CD4-positive, alpha-beta T cell (primary cell): ENCODE measurements at places on chromosomes 11 and 22.
A peak's percentile ranks its signal among the peaks of the same experiment; 100 is the strongest.

- DNase-seq, result no peak
Observed at GRCh38 chr11:1335264-1335810, 25.9 kb upstream of the TOLLIP start.

- DNase-seq, result no peak
Observed at GRCh38 chr11:11978098-11978637, 30.3 kb downstream of the DKK3 start.

GRCh38 chr22:19986011-19986409 is 30.6 kb downstream of the ARVCF start:
- DNase-seq, result no peak

GRCh38 chr11:2839395-2839943 is 46.1 kb downstream of the CDKN1C start:
- no peak for DNase-seq

GRCh38 chr11:61042961-61043540 is 59.2 kb upstream of the CD5 start:
- DNase-seq, result peak; percentile 86

GRCh38 chr11:110355011-110355744 is 58.8 kb upstream of the RDX start:
- no peak for DNase-seq

- peak; percentile 11 for DNase-seq
Observed at GRCh38 chr22:28855355-28856094, 27.8 kb upstream of the ZNRF3 start.

- DNase-seq, result no peak
Observed at GRCh38 chr11:61056571-61056970, 45.7 kb upstream of the CD5 start.

DNA sequence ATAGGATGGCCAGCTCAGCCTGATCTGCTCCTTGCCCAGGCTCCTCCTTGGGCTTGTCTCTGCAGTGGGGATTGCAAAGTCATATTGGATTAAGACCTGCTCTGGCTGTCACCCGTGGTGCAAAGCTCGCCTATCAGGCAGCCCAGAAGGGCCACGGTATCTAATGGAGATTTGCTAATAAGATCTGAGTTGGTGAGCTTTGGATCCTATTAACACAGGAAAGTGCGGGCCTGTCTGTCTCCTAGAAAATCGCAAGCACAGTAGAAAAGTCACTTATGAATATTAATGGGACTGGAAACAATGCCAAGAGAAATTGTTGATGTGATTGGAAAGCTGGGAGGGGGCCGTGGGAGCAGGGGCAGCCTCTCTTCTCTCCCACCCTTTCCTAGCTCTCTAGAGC is 72.8 kb downstream of the CHST1 start:
- DNase-seq, result no peak

DNA sequence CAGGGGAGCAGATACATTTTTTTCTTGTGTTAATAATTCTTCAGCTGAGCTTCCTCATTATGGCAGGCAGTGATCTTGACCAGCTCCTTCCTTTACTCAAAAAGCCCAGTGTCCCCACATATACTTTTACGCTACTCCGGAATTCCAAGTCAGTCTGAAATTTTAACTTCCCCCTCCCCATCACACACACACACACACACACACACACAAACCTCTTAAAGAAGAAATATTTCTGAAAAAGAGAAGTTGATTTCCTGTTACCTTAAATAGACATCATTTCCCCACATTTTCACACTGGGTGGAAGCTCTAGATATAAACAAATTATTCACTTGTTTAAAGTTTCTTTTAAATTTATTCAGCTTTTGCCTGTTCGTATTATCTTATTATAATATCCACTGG is 113.9 kb downstream of the DBX1 start:
- no peak for DNase-seq

DNA sequence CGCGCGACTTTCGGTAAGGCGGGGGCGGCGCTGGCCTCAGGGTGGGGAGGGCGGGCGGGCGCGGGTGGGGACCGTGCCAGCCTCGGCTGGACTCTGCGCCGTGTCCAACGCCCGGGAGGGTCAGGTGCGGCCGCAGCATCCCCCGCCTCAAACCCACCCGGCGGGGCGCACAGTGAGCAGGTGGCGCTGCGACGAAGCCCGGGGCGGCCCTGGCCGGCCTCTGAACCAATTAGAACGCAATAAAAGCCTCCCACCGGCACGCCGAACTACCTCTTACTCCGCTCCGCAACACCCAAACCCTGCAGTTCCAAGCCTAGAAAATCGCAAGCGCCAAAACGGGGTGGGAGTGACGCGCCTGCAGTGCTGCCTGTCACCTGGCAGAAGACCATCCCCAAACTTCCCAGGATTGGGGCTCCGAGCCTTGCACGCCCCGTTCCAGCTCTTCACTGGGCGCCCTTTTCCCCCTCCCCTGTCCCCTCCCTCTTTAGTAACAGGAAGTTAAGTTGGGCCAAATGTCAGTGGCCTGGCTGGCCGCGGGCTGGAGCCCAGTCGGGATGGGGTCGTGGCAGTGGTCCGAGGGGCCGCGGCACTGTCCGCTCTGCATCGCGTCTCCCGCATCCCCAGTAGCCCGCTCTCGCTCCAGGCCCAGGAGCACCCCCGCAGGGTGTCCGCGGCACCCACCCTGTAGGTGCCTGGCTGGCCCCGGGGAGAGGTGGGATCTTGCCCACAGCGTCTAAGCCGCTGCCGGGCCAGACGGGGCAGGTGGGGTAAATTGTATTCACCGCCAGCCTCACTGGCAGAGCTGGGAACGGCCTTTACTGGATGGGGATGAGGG is 541 bp downstream of the MICAL2 start:
- no peak for DNase-seq

GRCh38 chr11:9351321-9351881 is 33.1 kb upstream of the IPO7 start:
- DNase-seq, result no peak

- DNase-seq, result no peak
Observed at GRCh38 chr11:126134461-126135155, 71.9 kb upstream of the CDON start.

DNA sequence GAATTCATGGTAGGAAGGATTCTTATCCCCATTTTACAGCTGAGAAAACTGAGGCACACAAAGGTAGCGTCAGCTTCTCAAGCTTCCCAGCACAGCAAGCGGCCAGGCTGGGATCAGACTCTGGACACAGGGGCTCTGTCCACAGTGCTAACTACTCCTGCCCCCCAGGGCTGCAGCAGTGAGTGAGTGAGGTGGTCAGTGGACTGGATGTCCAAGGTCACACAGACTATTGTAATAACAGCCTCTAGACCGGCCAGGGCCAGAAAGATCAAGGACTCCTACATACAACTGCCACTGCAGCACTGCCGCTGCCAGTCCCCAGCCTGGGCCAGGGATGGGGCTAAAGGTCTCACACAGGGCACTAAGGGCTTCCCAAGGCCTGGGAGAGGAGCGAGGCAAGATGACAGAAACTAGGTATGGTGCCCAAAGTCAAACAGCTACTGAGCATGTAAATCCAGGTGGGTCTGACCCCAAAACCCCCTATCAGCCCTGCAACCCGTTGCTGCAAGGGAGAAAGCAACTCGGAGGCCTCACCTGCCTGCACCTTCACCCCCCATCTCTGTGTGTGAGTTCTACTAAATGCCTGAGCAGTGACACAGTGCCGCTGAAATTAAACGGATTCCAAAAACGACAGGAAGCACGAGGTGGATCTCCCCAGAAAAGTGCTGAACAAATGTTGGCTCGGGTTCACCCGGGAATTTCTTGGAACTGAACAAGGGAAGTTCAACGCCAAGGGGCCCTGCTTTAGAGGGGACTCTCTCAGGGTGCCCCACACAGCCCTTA is 161.8 kb upstream of the GRK3 start:
- DNase-seq, result no peak

- DNase-seq, result no peak
Observed at GRCh38 chr11:133269267-133269666, 263.0 kb downstream of the OPCML start.

GRCh38 chr11:116826751-116827431 is 2.8 kb upstream of the APOC3 start:
- DNase-seq, result no peak

GRCh38 chr11:84865791-84866535 is 761.2 kb downstream of the DLG2 start:
- no peak for DNase-seq

DNA sequence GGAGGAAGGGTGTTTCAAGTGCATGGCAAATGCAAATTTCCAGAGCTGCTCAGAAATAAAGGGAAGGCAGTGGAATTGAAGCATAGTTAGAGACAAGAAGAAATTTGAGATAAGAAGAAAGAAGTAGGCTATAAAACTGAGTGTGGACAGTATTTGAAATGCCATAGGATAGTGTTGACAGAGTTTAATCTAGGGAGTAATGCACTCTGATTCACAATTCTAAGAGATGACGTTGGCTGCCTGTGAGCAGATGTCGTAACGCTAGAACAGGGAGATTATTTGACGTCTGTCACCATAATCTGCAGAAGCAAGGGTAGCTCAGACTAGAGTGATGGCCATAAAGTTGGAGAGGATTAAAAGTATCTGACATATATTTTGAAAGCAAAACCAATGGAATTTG is 389.9 kb upstream of the KIRREL3 start:
- DNase-seq, result no peak

DNA sequence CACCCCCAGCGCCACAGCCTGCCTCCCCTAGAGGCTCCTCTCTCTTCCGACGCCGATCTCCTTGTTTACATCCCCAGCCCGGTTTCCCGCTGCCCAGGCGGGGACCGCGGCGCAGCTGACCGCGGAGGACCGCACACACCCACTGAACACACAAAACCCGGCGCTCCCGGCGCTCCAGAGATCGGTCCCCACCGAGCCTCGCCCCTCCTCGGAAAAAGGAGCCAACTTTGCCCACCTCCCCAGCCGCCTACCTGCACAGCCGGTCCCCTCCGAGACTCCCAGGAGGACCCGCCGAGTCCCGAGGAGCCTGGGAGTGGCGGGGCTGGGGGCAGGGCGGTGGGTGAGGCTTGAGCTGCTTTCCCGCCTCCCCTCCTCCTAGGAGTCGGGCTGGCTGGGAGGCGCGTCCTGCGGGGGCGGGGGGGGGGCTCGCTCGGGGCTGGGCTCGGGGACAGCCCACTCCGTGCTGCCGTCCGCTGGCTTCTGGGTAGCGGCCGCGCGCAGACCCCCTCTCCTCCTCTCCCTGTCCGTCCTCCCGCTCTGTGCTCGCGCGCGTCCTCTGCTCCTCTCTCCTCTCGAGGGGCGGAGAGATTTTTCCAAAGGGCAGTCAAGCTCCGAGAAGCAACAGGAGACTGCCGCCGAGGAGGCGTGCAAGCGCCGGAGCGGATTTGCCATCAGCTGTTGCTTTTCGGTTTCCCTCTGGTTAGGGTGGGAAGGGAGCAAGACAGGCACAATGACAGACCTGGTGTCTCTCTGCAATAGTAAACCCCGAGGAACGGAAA is at the start of gene FXYD6:
Gene FXYD6, minus strand, starts transcription at position 318 of the 779 bp plus-strand sequence. CDS start 33,882 bp downstream, outside the sequence.
- no peak for DNase-seq

DNA sequence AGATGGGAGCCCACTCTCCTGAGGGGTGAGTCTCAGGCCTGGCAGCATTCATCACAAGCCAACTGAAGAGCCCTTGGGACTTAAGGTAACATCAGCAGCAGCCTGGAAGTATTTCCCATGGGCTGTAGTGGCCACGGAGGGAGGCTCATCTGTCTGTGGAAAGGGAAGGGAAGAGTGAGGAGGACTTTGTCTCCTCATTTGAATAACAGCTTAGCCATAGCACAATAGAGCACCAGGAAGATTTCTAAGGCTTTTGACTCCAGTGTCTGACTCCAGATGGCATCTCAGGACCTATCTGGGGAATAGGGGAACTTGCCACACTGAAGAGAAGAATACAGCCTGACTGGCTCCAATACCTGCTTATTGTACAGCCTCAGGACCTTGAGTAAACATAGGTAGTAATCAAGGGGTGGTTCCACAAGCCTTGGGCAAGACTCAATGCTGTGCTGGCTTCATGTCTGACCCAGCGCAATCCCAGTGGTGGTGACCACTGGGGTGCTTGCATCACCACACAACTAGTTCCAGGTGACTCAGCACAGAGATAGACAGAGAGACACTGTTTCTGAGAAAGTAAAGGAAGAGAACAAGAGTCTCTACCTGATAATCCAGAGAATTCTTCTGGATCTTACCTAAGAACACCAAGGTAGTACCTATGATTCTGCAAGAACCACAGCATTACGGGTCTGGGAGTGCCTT is 510.5 kb upstream of the CCDC179 start:
- no peak for DNase-seq

GRCh38 chr11:46762248-46762647 is 43.2 kb downstream of the F2 start:
- no peak for DNase-seq

- no peak for DNase-seq
Observed at GRCh38 chr11:121437686-121438078, 14.4 kb upstream of the SORL1 start.

DNA sequence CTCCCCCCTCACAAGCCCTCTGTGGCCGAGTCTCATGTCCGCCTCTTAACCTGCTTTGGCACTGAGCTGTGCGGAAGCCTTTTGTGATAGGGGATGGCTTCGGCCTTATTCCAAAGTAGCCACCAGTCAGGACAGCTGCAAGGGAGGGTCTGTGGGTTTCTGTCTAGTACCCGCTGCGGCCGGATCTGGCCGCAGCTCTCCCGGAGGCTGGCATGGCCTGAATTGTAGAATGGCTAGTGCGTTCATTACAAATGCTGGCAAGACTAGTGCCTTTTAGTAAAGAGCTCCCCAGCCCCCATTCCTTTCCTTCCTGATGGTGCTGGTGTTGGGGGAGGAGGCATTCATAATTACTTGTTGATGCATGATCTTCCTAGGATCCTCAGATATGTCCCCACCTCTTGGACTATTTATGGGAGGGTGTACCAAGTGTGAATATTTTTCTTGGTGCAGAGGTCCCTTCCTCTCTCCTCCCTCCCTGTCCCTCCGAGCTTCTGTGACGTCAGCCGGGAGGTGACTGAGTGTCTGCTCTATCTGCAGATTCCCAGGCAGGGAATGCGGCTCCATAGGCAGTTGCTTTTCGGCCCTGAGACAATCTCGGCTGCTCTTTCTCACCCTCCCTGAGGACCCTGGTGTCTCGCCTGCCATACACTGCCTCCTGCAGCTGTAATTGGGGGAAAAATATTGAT is 108.7 kb upstream of the E2F8 start:
- no peak for DNase-seq
